Brain microvascular endothelial cell (primary cell): ENCODE measurements at places on chromosomes 16 and 17.

DNA sequence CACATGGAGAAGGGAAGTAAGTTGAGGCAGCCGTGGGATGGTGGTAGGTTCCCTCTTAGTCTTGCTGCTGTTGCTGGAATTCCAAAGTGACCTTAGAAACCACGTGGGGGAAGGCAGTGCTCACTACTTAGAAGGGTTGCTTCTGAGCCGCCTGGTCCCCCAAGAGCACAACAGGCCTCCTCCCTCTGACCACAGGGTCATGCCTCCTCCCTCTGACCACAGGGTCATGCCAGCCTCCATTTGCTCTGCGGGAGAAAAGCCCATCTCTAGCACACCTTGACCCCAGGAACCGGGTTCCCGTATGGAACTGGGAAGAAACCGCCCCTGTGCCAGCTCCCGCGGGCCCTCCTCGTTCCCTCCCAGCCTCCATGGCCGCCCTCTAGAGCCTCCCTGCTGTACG lies 13.4 kb upstream of the ZFPM1 start:
- no peak for DNase-seq

GRCh38 chr16:8663192-8664089 lies 11.0 kb upstream of the ABAT start:
- no peak for DNase-seq

DNA sequence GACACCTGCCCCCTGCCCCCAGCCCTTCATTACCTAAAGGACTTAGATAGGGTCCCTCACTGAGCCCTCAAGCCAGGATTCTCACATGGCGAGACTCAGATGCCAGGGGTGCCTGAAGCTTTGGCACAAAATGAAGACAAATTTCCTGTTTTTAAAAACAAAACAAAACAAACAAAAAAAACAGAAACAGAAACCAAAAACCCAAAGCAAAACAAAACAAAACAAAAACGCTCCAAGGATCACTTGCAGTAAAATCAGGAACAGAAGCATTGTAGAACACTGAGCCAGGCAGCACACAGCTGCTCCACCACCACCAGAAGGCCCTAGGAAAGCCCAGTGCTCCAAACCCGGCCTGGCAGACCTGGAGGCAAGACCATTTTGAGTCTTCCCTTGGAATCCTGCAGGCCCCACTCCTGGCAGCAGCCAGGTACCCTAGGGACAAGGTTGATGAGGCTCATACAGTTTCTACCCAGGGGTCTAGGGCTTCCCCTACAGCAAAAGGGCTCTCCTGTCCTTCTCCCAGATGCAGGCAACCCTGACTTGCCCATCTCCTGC lies 20.8 kb downstream of the MYO18A start:
- no peak for DNase-seq

DNA sequence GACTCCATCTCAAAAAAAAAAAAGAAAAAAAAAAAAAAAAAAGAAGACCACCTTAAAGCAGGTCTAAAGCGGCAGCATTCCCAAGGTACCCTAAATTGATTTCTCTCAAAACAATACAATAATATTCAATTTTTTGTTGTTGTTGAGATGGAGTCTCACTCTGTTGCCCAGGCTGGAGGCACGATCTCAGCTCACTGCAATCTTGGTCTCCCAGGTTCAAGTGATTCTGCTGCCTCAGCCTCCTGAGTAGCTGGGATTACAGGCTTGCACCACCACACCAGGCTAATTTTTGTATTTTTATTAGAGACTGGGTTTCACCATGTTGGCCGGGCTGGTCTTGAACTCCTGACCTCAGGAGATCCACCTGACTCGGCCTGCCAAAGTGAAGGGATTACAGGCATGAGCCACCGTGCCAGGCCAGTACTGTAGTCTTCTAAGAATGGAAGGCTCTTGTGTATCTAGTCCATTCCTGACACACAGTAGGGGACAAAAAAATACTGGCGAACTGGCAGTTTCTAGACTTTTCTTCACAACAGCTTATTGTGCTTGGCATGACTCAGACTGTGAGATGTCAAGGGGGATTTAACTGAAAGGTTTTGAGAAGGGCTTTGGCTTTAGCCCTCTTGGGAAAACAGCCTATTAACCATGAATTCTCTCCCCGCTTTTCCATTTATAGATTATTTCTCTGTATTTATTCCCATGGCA lies 17.3 kb downstream of the CDR2 start:
- peak; percentile 51 for DNase-seq

GRCh38 chr17:33798308-33798707 lies 456.8 kb upstream of the CCL2 start:
- no peak for DNase-seq

DNA sequence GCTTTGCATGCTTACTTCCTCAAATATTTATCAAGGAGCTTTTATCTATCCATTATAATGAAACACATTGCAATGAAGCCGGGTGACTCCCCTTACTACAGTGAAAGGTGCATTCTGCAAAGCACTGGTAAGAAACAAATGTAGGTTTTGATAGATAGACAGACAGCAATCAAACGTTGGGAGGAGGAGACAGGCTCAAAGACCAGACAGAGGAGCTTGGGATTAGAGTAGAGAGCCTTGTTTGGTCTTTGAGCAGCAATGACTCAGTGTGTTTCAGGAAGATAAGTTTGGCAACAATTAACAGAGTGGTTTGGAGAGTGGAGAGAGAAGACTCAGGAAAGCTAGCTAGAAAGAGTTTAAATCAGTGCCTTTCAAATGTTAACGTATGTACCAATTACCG lies 68.8 kb downstream of the ZNF18 start:
- DNase-seq, result no peak

GRCh38 chr17:54530398-54530797 lies 370.3 kb upstream of the TOM1L1 start:
- no peak for DNase-seq

DNA sequence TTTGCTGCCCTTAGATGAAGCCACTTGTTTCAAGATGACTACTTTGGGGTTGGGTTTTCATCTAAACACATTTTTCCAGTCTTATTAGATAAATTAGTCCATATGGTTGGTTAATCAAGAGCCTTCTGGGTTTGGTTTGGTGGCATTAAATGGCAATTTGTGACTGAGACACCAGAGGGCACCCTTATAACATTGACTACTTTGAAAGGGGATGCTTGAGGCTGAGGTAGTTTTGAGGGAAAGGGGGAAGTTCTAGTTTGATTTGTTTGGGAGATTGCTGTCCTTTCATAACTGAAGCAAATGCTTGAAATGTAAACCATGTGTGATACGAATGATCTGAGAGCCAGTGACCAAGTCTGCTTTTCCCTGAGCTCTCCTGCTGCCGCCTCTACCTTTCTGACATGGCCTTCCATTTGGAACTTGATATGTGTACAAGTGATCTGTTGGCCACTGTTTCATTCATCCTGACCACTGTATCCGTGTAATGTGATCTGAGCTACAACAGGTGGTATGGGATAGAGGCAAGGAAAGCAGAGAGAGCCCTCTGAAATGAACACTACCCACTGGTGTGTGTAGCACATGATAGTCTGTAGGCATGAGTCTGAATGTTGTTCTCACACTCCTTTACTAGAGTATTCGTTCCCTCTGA lies 5.8 kb upstream of the RARA start:
- peak; percentile 67 for DNase-seq

DNA sequence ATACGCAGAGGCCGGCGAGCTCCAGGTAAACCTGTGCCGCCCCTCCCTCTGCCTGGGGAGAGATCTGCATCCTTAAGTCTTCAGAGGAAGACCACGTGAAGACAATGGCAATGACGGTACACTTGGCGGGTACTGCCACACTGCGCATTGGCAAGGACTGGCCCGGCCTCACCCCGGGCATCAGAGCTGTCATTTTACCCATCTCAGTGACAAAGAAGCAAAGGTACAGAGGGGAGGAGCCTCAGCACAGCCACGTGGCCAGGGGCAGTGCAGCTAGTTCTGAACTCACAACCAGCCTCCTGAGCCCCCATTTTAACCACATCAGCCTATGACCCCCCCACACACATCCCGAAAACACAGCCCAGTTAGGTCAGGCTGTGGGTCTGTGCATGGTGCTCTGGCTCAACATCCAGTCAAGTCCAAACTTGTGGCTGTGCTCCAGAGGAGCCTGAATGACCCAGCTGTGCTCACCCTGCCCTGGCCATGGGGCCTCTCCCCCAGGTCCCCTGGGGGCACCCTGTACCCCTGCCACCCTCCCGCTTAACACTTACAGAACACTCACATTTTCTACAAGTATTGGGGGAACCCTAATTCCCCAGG lies 80.6 kb downstream of the C16orf95 start:
- no peak for DNase-seq

DNA sequence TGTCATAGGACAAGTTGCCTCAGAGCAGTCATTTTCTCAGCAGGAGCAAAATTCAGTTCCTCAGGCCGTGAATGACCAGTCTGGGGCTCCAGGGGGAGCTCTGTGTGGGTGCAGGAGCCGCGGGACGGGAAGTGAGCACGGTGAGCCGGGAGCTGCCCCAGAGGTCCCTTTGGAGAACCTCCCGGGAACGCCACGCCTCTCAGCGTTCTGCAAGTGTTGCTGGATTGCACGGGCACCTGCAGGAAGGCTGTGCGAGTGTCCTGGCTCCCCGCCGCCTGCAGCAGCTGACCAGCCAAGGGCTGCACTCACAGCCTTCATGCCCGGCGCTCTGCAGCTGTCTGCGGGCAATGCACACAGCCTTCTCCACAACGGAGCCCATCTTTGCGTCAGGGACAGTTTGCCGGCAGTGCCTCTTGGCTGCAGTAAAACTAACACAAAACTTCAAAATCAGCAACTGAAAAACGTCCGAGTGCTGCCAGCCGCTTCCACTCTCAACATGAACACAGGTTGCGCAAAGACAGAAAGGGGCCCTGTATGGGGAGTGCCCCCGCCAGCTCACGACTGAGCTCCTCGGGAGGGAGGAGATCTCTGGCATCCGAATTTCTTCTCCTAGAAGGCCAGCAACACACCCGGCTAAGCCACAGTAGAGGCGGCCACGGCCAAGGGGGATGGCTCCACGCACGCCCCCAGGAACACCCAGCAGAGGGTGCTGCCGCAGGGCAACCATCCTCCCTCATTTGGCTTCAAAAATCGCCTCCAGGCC lies 16.0 kb downstream of the NDUFAF8 start:
- peak; percentile 46 for DNase-seq

GRCh38 chr17:37699285-37699973 lies 45.4 kb downstream of the HNF1B start:
- DNase-seq, result no peak

DNA sequence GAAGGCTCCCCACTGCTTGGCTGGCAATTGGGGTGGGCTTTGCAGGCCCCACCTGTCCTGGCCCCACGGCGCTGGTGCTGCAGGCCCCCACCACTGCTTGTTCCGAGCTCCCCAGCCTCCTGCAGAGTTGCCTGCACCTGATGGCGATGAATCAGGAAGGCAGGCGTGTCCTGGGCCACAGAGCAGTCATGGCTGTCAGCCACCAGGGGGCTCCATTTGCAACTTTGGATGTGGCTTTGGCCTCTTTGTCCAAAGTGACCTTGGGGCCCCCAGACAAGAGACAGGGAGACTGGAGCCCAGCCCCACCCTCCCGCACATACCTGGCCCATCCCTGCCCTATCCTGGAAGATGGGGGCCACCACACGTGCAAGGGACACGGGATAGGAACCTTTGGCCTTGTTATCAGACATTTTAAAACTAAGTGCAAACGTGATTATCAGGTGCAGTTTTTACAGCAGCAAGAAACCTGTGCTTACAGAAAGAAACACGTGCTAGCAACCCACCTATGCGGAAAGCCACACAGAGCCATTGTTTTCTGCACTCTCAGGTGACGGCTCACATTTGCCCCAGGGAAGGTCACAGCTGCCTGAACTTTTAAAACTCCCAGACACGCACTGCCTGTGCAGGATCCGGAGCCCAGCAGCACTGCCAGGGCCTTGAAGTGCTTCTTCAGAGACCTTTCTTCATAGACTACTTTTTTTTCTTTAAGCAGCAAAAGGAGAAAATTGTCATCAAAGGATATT lies at the start of gene DNASE1:
TSS of gene DNASE1 (plus strand) at position 443 of the 743 bp plus-strand sequence. CDS start 683 bp downstream, outside the sequence.
- DNase-seq, result peak; percentile 28

DNA sequence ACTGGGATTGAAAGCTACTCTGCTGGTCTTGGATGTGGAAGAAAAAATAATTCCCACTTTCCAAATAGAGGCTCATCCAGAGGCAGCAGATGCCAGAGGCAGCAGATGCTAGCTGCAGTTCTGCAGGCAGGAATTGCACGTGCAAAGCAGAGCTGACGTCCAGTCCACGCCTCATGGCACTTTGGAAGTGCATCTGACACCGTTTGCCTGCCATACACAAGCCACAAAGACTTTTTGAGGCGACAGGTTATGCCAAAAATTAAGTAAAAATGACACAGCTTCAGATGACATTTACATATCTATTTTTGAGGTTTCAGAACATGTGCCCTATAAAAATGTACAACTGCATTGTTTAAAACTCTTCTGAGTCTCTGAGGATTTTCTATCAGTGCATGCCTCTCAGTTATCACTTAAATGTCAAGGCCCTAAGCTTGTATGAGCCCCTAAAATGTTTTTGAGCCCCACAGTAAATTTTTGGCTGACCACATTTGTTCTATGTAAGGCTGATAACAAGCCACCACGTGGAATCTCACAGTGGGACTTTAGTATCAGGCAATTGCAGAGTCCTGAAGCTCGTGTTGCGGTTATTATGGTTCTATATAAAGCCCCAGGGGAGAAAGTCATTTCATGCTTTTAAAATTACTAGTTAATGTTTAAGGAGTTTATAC lies 239.2 kb downstream of the PRKCA start:
- peak; percentile 75 for DNase-seq

DNA sequence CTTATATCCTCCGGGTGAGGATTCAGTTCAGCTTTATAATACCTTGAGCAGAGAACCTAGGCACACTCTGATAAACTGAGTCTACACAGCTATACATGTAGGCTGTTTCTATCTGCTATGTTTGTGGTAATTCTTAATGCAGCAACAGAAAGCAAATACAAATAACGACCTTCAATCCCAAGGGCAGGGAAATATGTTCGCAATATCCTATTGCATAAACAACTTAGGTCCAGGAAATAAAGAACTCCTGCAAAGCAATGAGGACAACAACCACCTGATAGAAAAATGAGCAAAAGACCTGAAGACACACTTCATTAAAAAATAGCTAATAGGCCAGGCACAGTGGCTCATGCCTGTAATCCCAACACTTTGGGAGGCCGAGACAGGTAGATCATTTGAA lies 213.3 kb downstream of the CPPED1 start:
- DNase-seq, result no peak

DNA sequence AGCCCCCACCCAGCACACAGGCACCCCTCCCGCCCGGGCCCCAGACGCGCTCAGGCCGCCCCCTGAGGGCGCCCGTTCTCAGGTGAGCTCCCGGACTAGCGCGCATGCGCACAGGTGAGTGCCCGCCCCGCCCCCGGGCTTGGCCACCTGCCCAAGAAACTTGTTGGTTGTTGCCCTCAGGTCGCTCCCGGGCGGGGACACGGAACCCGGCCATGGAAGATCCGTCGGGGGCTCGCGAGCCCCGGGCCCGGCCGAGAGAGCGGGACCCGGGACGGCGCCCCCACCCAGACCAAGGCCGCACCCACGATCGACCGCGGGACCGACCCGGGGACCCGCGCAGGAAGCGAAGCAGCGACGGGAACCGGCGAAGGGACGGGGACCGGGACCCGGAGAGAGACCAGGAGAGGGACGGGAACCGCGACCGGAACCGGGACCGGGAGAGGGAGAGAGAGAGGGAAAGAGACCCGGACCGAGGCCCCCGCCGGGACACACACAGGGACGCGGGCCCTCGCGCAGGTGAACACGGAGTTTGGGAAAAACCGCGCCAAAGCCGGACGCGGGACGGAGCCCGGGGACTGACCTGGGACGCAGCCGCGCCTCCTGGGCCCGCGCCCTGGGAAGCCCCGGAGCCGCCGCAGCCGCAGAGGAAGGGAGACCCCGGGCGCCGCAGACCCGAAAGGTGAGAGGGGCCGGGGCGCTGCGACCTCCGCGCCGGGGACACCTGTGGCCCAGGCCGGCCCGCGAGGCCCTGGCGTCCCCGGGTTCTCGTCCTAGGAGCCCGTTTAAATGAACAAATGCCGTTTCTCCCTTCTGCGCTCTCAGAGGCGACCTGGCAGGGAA lies at the start of gene MARVELD3:
TSS of gene MARVELD3 (plus strand) at position 167 of the 840 bp plus-strand sequence. CDS start at position 213, 46 bp downstream.
- no peak for DNase-seq

- DNase-seq, result no peak
These were observed 17.3 kb upstream of the KCNJ12 start for GRCh38 chr17:21358682-21359482.
